HS-27A (cell line): ENCODE measurements at places on chromosomes 6 and 20.

DNA sequence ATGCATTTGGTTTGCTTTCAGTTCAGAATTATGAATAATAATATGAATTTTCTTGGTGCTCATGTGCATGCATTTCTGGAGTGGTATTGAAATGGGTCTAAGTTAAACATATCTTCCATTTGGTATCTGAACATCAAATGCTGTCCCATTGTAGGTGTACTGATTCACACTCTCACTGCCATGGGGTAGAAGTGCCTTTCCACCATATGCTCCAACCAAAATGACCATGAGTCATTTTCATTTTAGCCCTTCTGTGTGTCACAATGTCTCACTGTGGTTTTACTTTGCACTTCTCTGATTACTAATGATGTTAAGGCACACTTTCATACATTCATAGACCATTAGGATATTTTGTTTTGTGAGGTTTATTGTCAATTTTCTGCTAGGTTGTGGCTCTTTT, 211.9 kb downstream of the HAO1 start:
- DNase-seq, result peak; percentile 39

DNA sequence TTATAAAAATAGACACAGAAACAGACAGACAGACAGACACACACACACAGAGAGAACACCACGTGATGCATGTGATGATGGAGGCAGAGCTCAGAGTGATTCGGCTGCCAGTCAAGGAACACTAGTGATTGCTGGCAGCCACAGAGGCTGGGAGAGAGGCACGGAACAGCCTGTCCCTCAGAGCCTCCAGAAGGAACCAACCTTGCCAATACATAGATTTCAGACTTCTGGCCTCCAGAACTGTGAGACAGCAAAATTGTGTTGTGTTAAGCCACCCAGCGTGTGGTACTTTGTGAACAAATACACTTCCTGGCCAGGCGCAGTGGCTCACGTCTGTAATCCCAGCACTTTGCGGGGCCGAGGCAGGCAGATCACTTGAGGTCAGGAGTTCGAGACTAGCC, 9.5 kb upstream of the PARD6B start:
- no peak for DNase-seq

DNA sequence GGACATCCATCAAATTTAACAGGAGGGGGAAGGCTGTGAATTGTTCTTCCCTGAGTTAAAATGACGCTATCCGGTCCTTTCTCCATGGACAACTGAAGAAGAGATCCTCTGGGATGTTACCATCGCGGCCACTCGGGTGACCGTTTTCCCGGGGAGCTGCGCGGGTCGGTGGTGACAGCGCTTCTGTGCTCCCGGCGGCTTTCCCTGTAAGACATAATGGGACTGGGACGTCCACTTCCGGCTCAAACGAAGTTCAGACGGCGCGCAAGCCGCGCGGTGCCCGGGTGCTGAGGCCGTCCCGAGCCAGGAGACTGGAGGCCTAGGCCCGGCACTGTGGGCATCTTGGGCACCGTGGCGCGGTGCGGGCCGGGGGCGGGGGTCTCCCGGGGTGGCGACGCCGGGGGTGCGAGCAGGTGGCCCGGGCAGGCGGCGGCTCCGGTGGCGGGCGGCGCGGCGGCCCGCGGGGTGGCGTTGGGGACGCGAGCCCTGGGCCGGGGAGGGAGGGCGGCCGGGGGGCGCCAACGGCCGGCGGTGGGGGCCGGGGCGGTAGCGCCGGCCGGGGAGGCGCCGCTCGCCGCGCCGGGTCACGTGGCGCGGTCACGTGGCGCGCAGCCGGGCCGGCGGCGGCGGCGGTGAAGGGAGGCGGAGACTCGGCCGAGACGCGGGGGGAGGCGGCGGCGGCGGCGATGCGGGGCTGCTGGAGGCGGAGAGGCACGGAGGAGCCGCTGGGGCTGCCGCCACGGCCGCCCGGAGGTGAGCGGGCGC, 63.6 kb downstream of the GTF2H5 start:
- DNase-seq, result peak; percentile 49

- DNase-seq, result no peak
Observed at GRCh38 chr6:32666420-32667300, at the start of gene HLA-DQB1. Gene HLA-DQB1 (minus strand): TSS chr6:32666657. CDS start chr6:32666607, 50 bp downstream.

DNA sequence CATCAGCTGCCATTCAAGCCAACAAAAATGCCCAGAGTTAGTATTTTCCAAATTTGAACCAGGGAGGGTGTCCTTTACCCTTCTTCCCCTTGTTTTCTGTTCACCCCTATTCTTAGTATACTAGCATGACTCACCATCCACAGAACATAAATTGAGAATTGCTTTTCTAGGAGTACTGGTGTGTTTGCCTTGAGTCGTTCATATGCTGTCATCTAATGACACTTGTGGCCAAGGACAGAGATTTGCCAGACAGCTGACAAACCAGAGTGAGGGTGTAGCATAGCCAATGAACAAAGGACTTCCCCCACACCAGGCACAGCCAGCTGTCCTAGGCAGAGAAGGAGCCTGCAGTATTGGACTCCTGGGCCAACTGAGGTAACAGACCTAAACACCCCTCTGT, 62.2 kb downstream of the FILIP1 start:
- DNase-seq, result no peak

- no peak for DNase-seq
Observed at GRCh38 chr6:6397842-6398241, 77.4 kb upstream of the F13A1 start.

DNA sequence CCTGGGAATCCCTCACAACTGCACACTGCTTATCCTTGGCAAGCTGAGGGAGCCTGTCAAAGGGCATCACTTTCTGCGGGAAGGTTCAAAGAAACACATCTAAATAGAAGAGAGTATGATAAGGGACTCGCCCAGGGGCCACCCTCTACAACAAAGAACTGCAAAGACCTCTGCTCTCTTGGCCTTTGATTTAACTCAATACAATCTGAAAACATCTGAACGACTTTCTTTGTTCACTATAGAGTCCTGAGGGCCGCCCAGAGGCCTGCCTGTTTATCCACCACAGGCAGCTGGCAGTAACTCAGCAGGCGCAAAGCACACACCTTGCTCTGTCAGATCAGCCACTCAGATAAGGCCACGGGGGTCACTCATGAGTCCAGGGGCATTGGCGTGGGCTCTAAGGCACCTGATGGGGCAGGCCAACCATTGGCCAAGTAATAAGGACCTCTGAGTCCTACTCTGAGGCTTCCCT, 139.3 kb downstream of the UNC5CL start:
- no peak for DNase-seq

- no peak for DNase-seq
Observed at GRCh38 chr6:37260444-37260843, 2.5 kb upstream of the TMEM217 start.

GRCh38 chr20:32447136-32448027, 89.3 kb downstream of the ASXL1 start:
- DNase-seq, result no peak
